ENCODE measurements at places on chromosomes 4 and X. TPM values are rescaled to one million over a fixed set of nuclear protein-coding genes. Genes with fewer than 3 reads are reported as not detected.

DNA sequence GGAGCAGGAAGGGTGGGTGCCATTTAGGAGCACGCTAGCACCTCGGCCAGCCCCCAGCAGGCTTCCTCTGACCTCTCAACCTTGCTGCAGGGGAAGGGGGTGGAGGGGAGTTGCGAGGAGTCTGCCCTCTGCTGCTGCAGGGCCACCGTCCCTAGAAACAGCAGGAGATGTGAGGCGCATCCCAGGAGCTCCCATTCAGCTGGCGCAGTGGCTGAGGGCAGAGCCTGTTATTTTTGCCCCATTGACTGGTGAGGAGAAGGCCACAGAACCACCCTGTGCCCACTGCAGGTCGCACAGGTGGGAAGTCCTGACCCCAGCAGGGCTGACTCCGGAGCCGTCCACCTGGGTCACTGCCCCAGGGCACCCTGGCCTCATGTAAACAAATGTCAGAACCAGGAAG, 8.0 kb downstream of the PDE6B start:
- DNase-seq: peak; percentile 44
- H3K36me3 ChIP-seq: no peaks in the 10 kb centered on the region
- no peaks in the 10 kb centered on the region for H3K4me1 ChIP-seq
- no peaks in the 10 kb centered on the region for H3K27me3 ChIP-seq
- H3K27ac ChIP-seq: no peak overlapping the region

DNA sequence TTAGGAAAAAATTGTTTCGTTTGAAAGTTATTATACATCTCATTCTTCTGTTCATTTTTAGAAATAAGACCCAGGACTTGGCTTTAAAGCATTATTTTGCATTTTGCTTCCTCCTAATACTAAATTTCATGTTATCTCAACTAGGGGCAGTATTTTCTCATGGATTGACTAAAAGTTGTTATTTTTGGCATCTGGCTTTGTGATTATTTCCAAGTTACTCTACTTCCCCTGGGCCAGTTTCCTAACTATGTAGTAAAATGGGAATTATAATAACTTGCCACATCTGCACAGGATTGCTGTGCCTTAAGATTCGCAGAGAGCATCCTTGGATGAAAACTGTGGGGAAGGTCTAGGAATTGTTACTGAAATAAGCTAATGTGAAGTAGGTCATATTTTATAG, 3.0 kb downstream of the RBPJ start:
- DNase-seq: no peak
- no peaks in the 10 kb centered on the region for H3K36me3 ChIP-seq
- no peak overlapping the region for H3K27ac ChIP-seq
- peak overlapping the region; percentile 99 for H3K4me3 ChIP-seq
- peaks cover 6% of the 10 kb centered on the region for H3K4me1 ChIP-seq

DNA sequence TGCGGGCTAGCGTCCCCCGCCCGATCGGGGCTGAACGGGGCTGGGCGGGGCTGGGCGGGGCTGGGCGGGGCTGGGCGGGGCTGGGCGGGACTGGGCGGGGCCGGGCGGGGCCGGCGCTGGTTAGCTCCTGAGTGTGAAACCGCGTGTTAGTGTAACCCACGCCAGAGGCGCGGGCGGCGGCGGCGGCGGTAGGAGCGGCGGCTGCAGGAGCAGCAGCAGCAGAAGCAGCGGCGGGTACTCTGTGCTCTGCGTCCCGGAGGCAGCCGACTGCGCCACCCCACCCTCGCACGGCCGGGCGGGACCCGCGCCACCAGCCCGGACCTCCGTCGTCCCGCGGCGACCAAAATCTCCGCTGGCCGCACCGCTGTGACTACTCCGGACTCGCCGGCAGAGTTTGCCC, 128.1 kb downstream of the LAS1L start:
- H3K4me3 ChIP-seq: no peak overlapping the region
- H3K36me3 ChIP-seq: no peaks in the 10 kb centered on the region
- H3K4me1 ChIP-seq: no peaks in the 10 kb centered on the region
- DNase-seq: no peak

DNA sequence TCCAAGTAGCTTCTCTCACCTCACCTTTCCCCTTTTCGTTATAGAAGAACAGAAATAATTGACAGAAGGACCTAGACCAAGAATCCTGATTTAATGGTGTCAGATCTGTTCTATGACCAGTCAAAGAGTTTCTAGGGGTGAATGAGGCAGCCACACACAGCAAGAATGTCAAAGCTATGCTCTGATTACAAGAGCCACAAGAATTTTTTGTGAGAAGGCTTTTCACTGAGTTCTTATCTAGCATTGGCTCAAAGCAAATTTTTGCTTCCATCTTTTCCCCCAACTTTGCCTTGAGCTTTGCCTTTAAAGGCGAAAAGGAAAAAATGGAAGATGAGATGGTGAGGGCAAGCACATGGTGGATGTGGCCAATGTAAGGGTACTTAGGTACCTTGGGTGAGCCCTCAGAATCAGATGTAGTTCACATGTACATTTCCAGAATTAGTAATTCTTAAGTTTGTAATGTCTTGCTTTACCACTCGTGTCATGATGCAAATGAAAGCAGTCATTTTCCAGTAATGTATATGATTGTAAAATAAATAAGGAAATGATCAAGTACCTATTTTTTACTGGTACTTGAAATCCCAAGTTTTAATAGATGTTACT, 23.5 kb downstream of the FMR1 start:
- H3K4me1 ChIP-seq: no peaks in the 10 kb centered on the region
- DNase-seq: no peak
- no peak overlapping the region for H3K4me3 ChIP-seq
- peaks cover 62% of the 10 kb centered on the region for H3K36me3 ChIP-seq
- no peaks in the 10 kb centered on the region for H3K27me3 ChIP-seq
- H3K27ac ChIP-seq: no peak overlapping the region

- DNase-seq: no peak
- H3K27ac ChIP-seq: no peak overlapping the region
- H3K27me3 ChIP-seq: no peaks in the 10 kb centered on the region
- no peaks in the 10 kb centered on the region for H3K4me1 ChIP-seq
Measured at GRCh38 chrX:18286322-18286831, 65.7 kb upstream of the BEND2 start.

DNA sequence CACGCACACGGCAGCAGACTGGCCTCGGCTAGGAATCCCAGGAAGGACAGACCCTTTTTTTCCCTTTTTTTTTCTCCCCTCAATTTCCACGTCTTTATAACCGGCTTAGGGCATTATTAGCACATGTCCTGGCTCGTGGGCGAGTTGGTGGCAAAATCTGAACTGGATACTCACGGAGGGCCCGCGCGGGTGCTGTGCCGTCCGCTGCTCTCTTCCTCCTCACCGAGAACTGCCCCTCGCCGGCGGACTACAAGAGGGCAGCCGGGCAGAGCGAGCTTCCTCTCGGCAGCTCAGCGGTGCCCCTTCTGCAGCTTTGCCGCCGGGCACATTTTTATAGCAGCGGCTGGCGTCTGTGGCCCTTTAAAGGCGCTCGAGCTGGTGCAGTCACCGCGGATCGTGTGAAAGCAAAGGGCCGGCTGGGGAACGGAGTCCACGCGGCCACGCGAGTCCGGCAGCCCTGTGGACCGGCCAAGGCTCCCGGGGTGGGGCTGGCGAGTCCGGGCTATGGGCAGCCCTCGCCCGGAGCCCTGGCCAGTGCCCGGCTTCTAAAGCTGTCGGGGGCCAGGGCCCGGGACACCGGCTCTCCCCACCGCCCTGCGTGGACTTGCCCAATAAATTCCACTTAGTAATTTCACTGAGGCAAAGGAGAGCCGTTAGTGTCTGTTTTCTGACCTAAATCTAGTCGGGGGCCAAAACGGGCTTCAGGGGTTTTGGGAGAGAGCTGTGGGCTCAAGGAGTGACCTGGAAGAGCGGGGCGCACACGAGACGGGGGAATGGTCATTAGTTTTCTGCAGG, 1.3 kb upstream of the CITED1 start:
- H3K36me3 ChIP-seq: no peaks in the 10 kb centered on the region
- H3K27ac ChIP-seq: no peak overlapping the region
- peak overlapping the region; percentile 45 for H3K4me3 ChIP-seq
- no peaks in the 10 kb centered on the region for H3K4me1 ChIP-seq

DNA sequence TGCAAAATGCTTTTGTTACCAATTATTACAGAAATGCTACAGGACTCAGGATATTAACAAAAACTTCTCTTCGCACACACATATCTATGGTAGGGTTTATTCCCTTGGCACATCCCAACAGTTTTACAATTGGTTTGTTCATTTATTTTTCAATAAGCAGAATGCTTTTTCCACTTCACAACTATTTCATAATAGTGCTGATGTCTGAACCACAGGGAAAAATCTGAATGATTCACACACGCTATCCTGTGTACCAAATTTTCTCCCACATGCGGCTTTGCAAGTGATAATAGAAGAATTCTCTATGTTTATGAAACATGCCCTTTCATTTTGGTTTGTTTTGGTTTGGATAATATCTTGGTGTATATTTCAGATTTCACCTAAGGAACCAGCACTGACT, 725.7 kb upstream of the TENM3 start:
- no peak for DNase-seq
- no peak overlapping the region for H3K27ac ChIP-seq
- H3K27me3 ChIP-seq: no peaks in the 10 kb centered on the region
- no peaks in the 10 kb centered on the region for H3K4me1 ChIP-seq

DNA sequence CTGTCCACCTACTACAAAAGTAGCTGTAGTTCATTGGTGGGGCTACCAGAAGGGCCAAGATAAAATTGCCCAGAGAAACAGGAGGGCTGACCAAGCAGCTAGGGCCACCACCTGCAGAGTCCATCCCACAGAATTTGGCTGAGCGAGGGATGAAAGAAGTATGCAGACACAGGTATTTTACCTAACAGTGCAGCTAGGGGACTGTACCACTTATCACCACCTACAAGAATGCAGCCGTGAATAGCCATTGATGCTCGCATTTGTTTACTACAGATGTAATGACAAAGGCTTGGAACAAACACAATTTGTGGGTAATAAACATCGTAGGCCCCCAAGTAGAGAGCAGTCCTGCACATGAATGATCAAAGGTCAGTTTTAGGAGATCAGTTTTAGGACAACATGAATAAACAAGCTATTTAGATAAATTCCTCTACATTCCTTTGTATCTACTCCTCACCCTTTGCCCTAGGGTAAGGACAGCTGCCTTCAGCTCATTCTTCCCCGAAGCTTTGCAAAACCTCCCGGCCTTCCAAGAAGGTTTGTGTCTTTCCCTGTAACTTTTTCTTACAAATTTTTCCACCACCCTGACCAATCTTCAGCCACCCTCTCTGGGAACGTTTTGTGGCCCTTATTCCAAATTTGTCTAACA, 49.5 kb downstream of the ZNF718 start:
- H3K27ac ChIP-seq: no peak overlapping the region
- H3K27me3 ChIP-seq: no peaks in the 10 kb centered on the region
- DNase-seq: no peak
- no peaks in the 10 kb centered on the region for H3K4me1 ChIP-seq
- peak overlapping the region; percentile 60 for H3K4me3 ChIP-seq

DNA sequence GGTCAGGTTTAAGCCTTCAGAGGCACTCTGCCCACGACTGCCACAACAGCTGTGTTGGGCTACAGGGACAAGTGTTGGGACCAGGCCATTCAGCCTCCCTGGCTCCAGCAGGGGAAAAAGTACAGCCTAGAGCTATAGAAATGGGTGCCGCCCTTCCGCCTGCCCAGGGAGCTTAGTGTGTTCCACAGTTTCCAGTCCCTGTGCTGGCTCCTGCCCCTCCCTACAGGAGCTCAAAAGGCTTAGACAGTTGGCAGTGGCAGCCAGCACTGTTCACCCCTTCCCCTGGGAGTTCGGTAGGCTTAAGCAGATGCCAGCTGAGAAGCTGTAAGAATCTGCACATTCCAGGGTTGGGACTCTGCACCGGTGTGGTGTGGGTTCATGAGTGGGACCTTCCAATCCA, 408.2 kb upstream of the INTU start:
- H3K4me3 ChIP-seq: no peak overlapping the region
- DNase-seq: no peak
- no peaks in the 10 kb centered on the region for H3K27me3 ChIP-seq
- peaks cover 7% of the 10 kb centered on the region for H3K4me1 ChIP-seq

DNA sequence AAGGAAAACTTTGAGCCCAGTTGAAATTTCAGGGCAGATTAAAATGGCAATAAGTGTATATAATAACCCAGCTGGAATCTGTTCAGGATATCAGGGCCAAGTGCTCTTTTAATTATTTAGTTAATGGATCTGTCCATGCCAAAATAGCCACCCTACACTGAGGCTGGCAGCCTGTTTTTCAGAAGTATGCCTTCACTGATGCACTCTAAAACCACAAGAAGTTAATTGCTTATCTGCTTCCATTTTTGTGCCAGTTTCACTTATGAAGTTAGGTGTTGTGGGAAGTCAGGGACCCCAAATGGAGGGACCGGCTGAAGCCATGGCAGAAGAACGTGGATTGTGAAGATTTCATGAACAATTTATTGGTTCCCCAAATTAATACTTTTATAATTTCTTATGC, 960.3 kb downstream of the C4orf33 start:
- no peak overlapping the region for H3K4me3 ChIP-seq
- H3K27ac ChIP-seq: no peak overlapping the region
- no peak for DNase-seq
- H3K36me3 ChIP-seq: no peaks in the 10 kb centered on the region
- no peaks in the 10 kb centered on the region for H3K27me3 ChIP-seq
- H3K4me1 ChIP-seq: no peaks in the 10 kb centered on the region

DNA sequence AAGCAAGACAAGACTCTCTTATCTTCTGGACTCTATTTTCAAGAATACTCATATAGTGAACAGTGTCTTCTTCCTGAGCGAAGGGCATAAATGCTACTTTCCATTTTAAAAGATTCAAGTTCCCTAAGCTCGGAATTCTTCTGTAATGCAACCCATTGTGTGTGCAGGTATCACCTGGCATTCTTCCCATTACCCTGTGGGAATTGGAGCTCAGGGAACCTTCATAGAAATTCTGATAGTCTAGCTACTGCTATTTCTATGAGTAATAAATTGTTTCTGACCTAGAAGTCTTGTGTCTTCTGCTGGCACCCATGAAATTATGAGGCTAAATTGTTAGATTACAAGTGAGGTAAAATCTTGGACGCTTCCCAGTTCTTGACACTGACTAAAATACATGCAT, 324.1 kb upstream of the DIPK2B start:
- H3K27ac ChIP-seq: no peak overlapping the region
- H3K36me3 ChIP-seq: no peaks in the 10 kb centered on the region
- H3K27me3 ChIP-seq: no peaks in the 10 kb centered on the region
- no peak for DNase-seq
- no peak overlapping the region for H3K4me3 ChIP-seq
- H3K4me1 ChIP-seq: no peaks in the 10 kb centered on the region

- no peaks in the 10 kb centered on the region for H3K36me3 ChIP-seq
- H3K27ac ChIP-seq: no peak overlapping the region
- no peak for DNase-seq
- H3K4me1 ChIP-seq: peaks cover 13% of the 10 kb centered on the region
- H3K27me3 ChIP-seq: peaks cover 72% of the 10 kb centered on the region
- no peak overlapping the region for H3K4me3 ChIP-seq
Measured at GRCh38 chr4:144656850-144657249, 10.9 kb downstream of the HHIP start.

The PRR32 gene
- not detected for total RNA-seq

The PDS5A gene
- 88.2 TPM for total RNA-seq

The GATA1 gene
- total RNA-seq: not detected

The LRP2BP gene
- 0.07 TPM for total RNA-seq

The BGN gene
- 2.5 TPM for total RNA-seq

The INTS6L gene
- 8.9 TPM for total RNA-seq

All from endodermal cell (in vitro differentiated cells).